Stimulated activated CD8-positive, alpha-beta memory T cell treated with anti-CD3 and anti-CD28 coated beads, Interleukin-7, amount 100 ng/mL, for 1 hour (primary cell): ENCODE measurements at places on chromosomes 11 and 22.

DNA sequence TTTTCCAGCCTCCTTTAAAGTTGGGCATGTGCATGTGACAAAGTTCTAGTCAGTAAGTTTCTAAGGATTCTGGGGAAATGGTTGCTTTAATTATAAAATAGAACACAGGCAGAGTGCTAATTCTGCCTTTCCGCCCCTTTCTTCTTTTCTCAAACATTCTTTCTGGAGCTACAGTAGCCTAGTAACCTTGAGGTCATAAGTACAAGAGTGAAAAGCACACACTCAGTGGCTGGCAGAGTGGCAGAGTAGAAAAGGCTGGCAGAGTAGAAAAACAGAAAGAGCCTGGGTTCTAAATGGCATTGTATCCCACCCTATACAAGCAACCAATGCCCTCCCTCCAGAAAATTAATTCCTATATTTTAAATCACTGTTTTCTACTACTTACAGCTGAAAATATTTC is 51.2 kb downstream of the PAK1 start:
- DNase-seq: no peak

DNA sequence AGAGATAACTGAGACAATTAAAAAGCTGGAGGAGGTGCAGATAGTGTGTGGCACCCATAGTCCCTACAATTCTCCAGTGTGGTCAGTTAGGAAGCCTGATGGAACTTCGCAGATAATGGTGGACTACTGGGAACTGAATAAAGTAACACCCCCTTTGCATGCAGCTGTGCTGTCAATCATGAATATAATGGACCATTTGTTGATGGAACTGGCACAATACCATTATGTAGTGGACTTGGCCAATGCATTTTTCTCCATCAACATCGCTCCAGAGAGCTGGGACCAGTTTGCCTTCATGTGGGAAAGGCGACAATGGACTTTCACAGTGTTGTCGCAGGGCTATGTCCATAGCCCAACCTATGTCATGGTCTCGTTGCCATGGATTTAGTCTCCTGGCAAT is 324.2 kb downstream of the TMEM135 start:
- no peak for DNase-seq

DNA sequence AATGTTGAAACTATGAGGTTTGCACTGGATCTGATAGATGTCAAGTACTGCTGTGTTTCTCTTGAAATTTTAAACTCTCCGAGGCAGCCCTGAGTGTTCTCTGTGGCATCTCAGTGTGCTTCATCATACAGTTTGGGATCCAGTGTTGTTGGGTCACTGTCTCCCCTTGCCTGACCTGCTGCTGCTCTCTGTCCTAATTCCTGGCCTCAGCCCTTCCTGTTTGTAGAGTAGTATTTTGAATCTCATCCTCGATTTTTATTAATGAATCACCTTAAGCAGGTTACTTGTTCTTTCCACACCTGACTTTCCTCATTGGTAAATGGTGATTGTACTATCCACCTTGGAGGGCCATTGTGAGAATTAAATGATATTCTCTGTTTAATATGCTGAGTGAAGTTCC is 70.7 kb upstream of the PAX6 start:
- DNase-seq: no peak

DNA sequence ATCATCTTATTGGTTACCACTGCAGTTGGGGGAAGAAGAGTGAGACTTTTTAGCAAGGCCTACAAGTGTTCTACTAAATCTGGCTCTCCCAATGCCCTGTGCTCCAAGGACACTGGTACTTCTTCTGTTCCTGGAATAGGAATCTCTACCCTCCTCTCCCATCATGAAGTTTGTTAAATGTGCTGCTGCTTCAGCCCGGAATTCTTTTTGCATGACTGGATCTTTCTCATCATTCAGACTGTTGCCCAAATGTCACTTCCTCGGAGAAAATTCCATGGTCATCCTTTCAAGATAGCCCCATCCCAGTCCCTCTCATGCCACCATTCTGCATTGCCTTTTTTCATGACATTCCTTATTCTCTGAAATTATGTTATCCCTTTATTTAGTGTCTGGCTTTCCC is 400.8 kb downstream of the SOX6 start:
- no peak for DNase-seq

GRCh38 chr22:45720839-45721378 is 49.3 kb downstream of the ATXN10 start:
- DNase-seq: no peak

- DNase-seq: no peak
Observed at GRCh38 chr22:49996518-49997250, 15.9 kb downstream of the IL17REL start.

DNA sequence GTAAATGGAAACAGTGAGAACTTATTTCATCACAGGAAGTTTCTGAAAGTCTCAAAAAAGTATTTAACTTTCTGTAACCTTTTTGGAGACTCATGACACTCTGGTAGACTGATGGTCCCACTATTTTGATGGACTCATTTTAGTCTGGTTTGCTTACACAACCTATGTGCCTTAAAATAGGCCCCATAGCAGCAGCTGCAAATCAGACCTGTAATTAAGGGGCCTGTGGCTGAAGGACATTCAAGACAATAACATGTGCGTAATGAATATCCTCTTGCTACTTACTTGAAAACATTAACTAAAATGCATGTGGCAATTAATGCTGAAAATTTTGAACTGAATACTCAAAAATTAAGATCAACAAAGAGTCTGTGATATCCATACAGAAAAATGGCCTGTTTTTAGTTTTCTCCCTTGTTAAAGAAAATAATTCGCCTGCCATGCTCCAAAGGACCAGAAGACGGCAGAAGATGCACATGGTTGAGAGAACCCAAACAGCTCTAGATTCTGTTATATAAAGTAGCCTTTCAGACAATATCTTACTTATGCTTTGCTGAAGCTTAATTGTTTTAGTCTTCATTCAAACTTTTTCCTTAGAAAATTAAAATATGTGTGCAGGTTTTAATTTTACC is 568.5 kb downstream of the KCNA4 start:
- no peak for DNase-seq

GRCh38 chr11:104873252-104873651 is 25.0 kb downstream of the CASP12 start:
- no peak for DNase-seq

DNA sequence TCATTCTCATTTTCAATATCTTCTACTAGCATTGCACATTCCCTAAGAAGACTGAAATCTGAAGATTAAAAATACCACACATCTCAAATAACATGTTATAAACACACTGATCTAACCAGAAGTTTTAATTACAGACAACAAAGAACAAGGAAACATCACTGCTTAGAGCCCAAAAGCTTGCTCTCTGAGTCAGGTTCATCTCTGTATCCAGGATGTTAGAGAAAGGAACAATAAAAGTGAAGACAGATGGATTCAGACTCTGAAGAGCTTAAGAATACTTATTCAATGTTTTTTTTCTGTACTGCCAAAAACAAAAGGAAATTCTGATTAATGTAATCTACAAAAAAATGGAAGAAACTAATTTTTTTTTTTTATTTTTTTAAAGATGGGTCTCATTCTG is 16.5 kb downstream of the RDX start:
- DNase-seq: no peak

DNA sequence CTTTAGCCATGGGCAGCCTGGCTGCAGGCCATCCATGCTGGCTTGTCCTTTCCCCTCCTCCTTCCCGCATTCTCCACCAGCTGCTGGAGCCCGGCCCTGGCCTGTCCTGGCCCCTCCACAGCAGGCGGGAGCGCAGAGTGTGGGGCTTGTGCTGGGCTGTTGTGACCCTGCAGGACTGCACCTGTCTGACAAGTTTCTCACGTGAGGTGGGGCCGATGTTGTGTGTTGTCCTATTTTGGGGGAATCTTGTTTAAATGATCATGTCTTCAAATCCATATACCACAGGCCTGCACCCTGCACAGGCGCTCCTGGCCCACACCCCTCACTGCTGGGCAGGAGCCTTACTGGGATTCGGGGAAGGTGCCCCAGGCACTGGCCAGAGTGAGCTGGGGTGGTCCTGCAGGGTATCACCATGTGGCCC is 30.4 kb downstream of the TBC1D22A start:
- DNase-seq: no peak

GRCh38 chr11:95483339-95483738 is 252.3 kb upstream of the SESN3 start:
- no peak for DNase-seq

GRCh38 chr11:63641727-63642126 is 27.5 kb upstream of the PLAAT3 start:
- no peak for DNase-seq

DNA sequence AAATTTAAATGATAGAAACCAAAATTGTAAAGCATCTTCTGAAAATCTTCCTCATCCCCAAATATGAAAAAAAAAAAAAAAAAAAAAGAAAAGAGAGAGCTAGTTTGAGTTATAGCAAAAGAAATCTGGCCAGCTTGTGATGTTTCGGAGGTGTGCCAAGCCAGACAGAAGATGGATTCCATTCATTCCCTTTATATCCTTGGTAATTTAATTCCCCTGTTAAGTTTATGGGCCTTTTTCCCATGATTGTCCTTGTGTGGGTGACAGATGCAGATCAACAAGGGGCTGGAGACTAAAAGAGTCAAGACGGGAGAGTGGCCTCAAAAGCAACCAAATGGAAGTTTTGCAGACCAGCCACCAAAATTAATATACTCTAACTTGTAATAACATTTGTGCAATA is 47.6 kb upstream of the PARVA start:
- no peak for DNase-seq

GRCh38 chr22:32389685-32390084 is 22.4 kb downstream of the RTCB start:
- no peak for DNase-seq

DNA sequence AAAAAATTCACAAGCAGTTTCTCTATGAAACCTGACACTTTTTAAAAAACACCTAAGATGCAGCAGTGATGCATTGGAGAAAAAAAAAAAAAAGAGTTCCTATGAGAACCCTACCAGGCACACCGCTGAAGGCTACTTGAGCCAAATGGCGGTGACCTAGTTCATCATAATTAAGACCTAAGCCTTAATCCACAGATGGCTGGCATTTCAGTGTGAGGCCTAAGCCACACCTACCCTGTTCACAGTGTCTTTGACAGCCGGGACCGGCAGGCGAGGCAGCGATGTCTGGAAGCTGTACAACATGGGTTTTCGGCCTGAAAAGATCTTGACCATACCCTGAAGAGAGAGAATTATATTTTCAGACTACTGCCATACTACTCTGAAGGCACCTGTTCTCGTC is 38.0 kb downstream of the CPT1A start:
- DNase-seq: no peak

DNA sequence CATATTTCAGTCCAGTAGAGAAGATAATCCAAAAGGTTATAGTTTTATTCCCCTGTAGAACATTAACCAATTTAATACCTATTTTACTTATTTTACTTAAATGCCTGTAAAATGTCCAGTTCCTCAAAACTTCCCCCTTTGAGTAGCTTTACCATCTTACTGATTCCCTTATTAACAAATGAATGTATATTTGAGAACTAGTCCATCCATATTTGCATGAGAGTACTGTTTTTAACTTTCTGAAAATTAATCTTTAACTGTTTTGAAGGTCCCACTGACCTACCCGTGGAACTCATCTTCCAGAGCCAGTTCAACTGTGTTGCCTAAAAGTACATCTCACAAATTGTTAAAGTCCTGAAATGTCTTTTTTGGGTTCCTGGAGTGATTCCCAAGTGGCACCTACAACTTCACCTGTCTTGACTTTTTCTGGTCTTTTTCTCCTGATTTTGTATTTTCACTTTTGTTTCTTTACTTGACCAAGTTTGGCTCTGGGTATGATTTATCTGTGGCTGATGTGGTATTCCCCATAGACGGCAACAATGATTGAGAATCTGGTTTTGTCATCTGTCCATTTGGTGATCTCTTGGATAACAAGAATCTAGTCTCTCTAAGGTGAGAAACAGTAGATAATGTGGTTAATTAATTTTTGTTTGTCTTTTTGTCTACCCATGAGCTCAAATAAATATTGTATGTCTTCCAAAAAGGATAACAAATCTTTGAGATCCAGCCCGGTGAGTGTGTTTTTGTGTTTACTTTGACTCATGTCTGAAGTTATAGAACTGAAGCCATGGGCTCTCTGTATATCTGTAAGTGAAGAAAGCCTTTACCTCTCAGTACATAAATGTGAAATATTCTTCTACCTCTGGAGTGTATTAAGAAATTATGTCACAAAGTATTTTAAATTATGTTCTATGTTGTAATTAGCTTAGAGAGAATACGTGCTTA is 174.2 kb downstream of the ETS1 start:
- no peak for DNase-seq

- no peak for DNase-seq
Observed at GRCh38 chr22:24380220-24380904, 47.0 kb upstream of the ADORA2A start.

- no peak for DNase-seq
Observed at GRCh38 chr11:120807414-120808150, 216.3 kb upstream of the TBCEL start.

DNA sequence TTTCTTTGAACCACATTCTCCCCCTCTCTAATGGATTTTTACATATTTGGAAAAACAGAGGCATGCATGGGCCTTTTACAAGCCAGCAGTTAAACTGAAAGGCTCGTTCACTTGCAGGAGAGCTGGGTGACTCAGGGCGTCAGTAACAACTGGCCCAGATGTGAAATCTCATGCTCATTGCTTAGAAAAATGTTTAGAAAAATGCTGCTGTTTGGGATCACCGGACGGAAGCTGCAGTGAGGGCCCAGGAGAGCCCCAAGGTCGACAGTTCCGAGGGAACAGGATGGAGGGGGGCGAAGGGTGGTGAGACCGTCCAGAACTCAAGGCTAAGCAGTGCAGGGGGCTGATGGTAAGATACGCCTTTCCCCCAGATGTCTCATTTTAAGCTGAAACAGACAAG is 41.7 kb upstream of the SMTN start:
- DNase-seq: no peak

DNA sequence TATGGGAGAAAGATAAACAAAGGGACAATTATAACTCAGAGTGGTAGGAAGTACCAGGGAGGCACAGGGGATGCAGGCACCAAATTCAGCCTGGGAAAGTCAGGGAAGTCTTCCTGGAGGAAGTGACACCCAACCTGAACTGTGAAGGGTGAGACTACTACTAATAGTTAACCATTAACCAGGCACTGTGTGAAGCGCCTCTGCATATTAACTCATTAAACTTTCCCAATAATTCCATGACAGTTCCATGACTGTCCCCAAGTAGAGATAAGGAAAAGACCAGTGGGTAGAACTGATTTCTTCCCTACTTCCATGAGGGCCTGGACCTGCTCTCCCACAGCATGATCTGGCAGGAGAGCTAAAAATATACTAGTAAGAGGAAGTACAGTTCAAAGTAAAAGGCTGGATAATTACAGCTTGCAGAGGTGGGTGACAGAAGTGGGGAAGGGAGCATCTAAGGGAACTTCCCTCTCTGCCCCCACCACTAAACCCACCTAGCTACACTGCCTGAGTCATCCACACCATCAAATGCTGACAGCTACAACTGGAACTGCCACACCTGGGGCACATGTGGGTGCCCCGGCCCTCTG is 4.7 kb upstream of the AP1B1 start:
- no peak for DNase-seq
